Femur (tissue), 1 donor: ENCODE measurements at places on chromosomes 2 and 18.

DNA sequence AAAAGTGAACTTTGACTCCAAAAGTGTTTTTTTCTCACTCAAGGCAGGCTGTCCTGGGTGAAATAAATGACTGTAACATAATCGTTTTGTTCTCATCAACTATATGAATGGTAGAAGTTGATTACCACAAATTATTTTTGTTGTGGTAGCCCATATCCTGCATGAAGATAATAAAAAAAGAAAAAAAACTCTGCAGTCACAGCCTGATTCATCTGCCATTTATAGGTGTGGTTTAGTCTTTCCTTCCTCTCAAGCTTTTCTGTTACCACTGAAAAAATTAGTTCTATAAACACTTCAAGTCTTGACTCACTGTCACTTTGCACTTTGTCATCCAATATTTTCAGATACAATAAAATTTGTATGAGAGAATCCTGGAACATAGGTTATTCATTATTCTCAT is 522.0 kb downstream of the PLCL1 start:
- DNase-seq, result no peak

- DNase-seq, result no peak
Measured at GRCh38 chr2:46837704-46838103, 77.9 kb downstream of the MCFD2 start.

DNA sequence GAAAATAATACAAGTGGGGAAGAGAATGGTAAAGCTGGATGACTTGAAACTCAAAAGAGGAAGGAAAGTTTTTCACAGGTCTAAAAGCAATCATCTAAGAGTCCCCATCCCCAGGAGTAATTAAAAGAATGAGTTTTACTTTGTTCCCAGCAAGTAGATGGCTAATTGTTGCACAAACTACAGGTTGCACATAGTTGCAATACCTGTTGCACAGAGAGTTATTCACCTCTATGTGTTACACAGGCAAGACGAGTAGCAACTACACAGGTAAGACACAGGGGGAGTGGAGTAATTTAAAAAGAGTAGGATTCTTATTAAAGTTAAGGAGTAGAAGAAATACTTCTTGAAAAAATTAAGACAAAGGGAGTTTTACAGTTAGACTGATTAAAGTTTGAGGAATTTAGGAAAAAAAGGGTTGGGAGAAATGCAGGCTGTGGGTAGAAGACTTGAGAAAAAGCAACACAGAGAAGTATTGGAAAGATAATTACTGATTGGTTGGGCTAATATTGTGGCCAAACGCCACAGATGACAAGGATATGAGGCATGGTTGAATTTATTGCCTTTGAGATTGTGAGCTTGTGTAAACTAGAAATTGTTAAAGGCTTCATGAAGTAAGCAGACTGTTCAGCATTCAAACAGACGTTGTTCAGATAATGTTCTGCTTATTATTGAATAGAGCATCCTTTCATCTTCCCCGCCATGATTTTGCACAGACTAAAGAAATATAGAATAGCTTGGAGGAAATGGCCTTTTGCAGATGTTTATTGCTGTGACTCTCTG is 699.3 kb downstream of the NR4A2 start:
- no peak for DNase-seq

DNA sequence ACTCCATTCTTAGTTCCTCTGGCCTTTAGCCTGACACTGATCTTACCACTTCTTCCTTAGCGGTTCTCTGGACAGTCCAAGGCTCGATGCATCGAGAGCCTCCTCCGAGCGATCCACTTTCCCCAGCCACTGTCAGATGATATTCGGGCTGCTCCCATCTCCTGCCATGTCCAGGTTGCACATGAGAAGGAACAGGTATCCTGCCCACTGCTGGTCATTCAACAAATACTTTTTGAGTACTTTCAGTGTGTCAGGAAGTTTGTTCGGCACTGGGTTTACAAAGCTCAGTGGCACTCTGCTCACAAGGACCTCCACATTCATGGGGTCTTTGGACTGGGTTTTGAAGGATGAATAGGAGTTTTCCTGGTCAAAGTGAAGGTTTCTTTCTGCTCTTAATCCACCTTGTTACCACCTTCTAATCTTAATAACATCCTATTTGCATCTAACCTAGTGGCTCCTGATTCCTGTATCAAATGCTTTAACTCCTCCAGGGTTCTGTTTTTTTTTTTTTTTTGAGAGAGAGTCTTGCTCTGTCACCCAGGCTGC is 25.8 kb downstream of the GCKR start:
- no peak for DNase-seq

DNA sequence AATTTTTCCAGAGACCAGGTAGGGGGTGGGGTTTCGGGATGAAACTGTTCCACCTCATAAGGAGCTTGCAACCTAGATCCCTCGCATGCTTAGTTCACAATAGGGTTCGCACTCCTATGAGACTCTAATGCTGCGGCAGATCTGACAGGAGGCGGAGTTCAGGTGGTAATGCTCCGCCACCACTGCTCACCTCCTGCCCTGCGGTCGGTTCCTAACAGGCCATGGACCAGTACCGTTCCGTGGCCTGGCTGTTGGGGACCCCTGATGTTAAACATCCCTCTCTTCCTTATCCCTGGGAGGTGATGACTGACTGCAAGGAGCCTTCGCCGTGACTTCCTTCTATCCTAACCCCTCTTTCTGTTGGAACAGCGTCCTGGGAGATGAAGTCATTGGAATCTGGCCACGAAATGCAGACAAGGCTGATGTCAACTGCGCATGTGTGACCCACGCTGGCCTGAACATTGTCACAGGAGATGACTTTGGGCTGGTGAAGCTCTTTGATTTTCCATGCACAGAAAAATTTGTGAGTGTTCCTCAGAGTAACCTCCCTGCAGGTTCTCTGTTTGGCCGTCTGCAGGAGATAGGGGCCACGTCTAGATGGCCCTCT is 82.4 kb downstream of the RTN4 start:
- no peak for DNase-seq

DNA sequence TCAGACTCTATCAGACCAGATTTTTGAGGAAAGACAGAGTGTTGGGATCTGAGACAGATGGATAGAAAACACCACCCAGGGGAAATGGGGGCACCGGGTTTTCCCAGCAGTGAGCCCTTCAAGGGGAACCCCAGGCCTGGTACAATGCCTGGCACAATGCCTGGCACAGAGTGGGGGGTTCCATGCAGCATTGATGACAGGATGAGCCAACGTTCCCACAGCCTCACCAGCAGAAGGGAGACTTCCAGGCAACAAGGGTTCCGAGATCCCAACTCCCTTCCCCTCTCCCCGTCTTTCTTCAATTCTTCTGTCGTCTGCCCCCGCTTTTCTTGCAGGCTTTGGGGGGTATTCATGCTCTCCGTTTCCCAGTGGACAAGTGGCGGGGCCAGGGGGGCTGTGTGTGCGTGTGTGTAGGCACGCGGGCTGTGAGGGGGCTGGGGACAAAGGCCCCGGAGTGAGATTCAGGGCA is 132.1 kb upstream of the HAAO start:
- DNase-seq, result no peak

- DNase-seq, result peak; percentile 40
Measured at GRCh38 chr2:229230911-229231310, 40.2 kb downstream of the PID1 start.

DNA sequence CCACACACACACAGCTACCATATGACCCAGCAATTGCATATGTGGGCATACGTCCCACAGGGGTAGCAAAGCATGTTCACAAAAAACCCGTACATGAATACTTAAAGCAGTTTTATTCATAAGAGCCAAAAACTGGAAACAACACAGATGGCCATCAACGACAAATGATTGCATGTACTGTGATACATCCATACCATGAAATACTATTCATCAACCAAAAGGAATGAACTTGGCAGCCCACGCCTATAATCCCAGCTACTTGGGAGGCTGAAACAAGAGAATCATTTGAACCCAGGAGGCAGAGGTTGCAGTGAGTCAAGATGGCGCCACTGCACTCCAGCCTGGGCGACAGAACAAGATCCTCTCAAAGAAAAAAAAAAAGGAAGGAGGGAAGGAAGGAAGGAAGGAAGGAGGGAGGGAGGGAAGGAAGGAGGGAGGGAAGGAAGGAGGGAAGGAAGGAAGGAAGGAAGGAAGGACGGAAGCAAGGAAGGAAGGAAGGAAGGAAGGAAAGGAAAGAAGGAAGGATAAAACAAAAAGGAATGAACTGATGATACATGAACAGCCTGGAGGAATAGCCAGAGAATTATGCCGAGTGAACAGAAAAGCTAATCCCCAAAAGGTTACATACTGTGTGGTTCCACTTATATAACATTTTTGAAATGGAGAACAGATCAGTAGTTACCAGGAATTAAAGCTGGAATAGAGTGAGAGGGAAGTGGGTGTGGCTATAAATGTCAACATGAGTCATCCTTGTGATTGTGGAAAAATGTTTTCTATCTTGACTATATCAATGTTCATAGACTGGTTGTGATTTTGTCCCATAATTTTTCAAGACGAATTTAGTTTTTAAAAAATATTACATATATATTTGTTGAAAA is 19.6 kb upstream of the YPEL5 start:
- no peak for DNase-seq

GRCh38 chr2:230751062-230751461 is 38.4 kb downstream of the CAB39 start:
- DNase-seq, result no peak

DNA sequence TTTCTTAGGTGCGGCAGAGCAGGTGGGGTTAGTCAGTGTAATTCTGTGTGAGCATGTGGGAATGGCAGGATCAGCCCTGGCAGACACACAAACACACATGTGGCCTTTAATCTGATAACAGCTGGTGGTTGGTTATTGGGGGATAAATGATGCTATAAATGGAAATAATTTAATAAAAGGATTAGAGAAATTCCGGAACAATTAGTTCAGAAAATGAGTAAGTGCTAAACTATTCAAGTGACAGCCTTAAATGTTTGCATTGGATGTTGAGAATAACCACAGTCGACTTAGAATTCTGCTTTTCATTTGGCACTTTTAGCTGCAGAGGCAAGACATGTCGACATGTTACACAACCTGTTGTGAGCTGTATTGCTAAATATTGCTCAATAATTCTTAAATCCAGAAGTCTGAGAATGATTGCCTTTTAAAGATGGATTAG is 7.2 kb downstream of the SMYD1 start:
- DNase-seq, result no peak

DNA sequence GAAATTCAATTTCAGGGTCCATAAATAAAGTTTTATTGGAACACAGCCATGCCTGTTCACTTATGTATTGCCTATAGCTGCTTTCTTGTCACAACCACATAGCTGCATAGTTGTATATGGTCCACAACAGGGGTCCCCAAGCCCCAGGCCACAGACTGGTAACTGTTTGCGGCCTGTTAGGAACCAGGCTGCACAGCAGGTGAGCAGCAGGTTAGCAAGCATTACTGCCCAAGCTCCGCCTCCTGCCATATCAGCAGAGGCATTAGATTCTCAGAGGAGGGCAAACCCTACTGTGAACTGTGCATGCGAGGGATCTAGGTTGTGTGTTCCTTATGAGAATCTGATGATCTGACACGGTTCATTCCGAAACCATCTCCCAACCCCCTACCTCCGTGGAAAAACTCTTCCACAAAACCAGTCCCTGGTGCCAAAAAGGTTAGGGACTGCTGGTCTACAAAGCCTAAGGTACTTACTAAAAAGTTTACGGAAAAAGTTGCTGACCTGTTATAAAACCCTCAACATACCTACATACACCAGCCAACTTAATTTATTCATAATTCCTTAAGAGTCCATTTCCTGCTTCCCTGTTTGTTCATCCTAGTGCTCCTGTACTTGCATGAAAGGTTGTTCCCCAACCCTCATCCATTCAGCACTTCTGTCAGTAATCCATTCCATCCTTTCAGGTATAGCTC is 40.1 kb downstream of the NDUFAF7 start:
- DNase-seq, result no peak

DNA sequence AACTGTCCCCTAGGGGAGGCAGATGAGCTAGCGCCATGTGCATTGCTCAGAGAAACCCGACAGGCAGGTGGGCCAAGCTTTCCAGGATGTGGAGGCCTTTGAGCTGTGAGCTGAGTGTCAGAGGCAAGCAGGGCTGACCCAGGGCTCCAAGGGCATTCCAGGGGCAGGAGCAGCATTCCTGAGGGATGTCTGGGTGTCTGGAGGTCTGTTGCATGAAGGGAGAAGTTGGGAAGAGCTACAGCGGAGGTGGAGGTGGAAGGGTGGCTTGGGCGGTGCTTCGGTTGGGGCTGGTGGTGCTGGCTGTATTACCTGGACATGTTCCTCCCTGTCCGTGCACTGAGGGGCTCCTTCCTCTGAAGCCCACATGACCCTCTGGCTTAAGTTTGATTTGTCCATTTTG is 102.8 kb downstream of the RNF144A start:
- DNase-seq, result no peak
